NCI-H187 treated with DMSO at 0.1 percent for 48 hours (cell line): ENCODE measurements at places on chromosomes 4 and X.

GRCh38 chr4:137558951-137559350, 26.7 kb upstream of the PCDH18 start:
- DNase-seq: no peak

DNA sequence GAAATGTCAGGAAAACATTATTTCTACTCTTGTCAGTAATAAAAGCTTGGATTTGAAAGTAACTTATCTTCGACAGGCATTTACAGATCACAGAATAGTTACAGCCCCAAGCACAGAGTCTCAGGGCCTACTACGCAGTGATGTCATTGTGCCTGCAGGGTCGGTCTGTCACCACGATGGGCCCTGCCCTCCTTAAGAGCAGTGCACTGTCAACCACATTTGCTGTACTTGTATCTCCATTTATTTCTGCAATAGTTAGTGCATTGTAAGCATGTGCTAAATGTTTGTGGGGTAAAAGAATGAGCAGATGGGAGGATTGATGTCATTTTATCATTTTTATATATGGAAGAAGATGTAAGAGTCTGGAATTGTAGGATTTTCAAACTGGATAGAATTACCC, 13.6 kb upstream of the CCKAR start:
- no peak for DNase-seq

DNA sequence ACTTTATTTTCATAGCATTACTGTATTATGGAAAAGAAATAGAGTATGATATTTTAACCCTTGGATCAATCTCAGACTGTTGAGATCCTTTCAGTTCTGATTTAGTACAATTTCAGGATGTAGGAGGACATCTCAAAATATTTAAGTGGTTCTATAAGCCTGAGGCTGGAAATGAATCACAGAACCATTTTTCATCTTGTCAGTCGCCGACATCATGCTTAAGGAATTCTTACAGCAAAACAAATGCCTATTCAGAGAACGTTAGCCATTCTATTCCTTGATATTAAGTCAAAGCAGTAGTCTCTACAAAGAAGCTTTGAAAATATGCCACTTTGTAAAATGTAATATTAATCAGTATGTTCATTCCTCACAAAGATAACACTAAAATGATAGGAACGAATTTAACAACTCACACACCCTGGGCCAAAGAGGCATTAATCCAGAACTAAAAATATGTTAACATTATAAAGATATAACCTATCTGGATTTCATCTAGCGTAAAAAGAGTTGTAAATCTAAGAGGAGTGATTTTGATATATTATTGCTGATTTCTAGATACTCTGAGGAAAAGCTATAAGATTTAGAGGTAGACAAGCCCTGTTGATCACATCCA, 152.0 kb downstream of the GASK1B start:
- DNase-seq: no peak

DNA sequence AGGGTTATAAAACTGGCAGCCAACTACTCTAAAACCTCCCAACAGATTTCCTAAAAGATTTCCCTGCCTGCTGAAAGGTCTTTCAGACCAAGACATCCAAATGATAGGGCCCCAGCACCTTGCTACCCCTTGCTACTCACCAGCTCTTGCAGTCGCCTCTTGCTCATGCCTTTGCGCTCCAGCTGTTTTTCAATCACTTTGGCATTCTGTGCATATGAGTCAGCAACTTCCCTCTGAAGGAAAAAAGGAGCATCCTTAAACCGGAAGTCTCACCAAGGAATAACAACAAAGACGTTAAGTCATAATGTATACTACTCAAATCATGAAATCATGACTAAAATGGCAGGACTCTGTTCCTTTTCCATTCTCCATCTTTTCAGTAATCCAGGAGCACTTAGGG, 24.0 kb downstream of the STEEP1 start:
- no peak for DNase-seq

GRCh38 chr4:84419201-84419600, 79.9 kb downstream of the NKX6-1 start:
- DNase-seq: no peak

- DNase-seq: no peak
Measured at GRCh38 chr4:75207902-75208301, 275.0 kb downstream of the PARM1 start.

GRCh38 chr4:101411926-101412325, 64.6 kb upstream of the PPP3CA start:
- DNase-seq: no peak

DNA sequence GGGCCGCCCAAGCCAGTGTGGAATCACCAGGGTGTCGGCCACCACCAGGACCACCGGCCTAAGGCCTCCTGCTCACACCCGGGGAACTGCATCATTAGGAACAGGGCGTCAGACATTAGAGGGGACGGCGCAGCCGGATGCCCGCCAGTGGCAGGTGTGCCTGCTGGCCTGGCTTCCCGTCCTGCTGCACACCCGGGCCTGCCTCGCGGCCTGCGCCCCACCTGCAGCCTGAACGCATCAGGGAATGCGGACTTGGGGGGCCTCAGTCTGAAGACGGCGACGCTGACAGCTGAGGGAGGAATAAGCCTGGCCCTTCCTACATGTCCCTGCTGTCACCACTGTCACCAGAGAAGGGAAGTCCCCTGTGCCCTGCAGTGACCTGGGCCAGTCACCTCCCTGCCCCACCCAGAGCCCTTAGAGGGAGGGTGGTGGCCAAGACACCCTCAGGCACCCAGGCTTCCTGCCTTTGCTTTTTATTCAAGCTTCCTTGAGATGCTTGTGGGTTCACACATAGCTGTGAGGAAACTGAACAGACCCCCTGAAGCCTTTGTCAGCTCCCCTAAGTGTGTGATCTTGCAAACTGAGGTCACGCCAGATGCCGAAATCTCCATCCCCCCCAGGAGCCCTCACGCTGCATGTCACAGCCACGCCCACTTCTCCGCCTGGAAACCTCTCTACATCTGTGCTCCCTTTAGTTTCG, 3.2 kb downstream of the DGKQ start:
- DNase-seq: no peak

- no peak for DNase-seq
Measured at GRCh38 chr4:181538431-181538830, 704.8 kb upstream of the TENM3 start.

- no peak for DNase-seq
Measured at GRCh38 chr4:22413471-22413870, 102.4 kb downstream of the ADGRA3 start.

DNA sequence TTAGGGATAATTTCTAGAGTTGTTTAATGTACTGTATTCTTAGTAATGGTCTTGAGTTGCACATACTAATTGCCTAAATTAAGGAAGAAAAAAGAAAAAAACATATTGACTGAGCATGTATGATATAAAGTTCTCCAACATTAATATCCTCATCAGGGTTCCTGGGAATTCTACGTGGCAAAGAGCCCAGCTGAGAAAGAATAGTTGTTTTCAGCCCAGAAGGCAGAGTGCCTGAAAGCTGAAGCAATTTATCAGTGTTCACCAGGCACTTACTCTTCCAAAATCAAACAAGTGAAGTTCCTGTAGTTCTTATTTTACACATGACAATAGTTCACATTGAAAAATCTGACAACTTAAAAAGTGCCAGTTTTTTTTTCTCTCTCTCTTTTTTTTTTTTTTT, 27.7 kb downstream of the YIPF7 start:
- DNase-seq: no peak

GRCh38 chrX:16559206-16559619, 90.7 kb upstream of the S100G start:
- no peak for DNase-seq

DNA sequence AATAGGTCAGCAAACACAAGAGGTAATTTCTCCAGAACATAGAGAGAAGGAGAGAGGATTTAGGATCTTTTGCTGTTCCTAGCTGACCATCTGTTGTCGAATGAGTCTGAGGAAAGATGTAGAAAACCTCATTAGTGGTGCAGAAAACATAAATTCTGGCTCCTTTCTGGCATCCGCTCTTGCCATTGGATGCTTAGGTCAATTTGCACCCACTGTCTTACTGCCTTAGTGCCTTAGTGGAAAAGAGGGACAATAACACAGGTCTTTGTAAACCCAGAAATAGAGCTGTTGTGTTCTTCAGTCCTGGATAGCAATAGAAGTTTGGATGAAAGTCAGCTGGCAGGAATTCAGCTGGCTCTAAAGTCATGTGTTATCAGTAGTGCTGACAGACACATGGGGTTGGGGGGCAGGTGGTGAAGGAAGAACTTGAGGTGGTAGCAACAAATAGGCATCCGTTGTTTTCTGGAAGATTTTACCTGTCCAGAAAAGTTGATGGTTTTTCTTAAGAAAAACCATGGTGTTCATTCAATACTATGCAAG, 78.2 kb downstream of the GLRA2 start:
- DNase-seq: no peak

- DNase-seq: no peak
Measured at GRCh38 chrX:56313308-56313707, 81.2 kb downstream of the KLF8 start.

- DNase-seq: no peak
Measured at GRCh38 chr4:61201961-61202637, 2.0 kb downstream of the ADGRL3 start.

DNA sequence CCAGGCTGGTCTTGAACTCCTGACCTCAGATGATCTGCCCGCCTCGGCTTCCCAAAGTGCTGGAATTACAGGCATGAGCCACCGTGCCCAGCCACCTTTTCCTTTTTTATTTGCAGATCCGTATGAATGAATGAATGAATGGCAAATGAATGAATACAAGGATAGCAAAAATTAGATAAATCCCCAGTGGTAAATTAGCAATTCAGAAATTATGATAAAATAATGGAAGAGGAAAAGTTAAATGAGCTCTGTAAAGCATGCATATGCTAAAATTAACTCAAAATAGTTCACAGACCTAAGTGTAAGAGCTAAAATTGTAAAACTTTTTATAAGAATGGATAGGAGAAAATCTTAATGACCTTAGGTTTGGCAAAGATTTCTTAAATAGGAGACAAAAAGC, 49.8 kb downstream of the SH3KBP1 start:
- no peak for DNase-seq

GRCh38 chr4:4853921-4854648, 5.4 kb upstream of the MSX1 start:
- DNase-seq: no peak

- DNase-seq: no peak
Measured at GRCh38 chr4:153651587-153651986, 32.5 kb upstream of the TLR2 start.

GRCh38 chr4:72843466-72843865, 226.1 kb downstream of the COX18 start:
- no peak for DNase-seq

- no peak for DNase-seq
Measured at GRCh38 chrX:129650821-129651510, 3.8 kb downstream of the APLN start.

DNA sequence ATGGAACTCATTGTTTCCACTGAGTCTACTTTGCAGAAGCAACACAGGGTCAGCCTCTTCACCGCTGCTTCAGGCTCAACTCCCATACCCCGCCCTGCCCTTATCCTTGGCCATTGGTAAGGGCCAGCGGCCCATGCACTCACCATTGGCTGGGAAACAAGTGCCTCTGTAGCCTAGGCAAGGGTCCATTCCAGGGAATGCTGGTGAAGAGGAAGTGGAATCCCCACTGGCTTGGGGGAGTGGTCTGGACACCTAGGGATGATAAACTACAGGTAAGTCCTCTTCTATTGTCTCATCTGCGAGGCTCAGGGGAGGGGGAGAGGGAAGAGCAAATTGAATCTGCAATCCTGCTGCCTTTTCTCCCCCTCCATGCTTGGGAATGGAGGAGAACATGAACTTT, 153.1 kb downstream of the SH3BGRL start:
- no peak for DNase-seq

GRCh38 chr4:113582737-113583136, 178.8 kb downstream of the CAMK2D start:
- no peak for DNase-seq

DNA sequence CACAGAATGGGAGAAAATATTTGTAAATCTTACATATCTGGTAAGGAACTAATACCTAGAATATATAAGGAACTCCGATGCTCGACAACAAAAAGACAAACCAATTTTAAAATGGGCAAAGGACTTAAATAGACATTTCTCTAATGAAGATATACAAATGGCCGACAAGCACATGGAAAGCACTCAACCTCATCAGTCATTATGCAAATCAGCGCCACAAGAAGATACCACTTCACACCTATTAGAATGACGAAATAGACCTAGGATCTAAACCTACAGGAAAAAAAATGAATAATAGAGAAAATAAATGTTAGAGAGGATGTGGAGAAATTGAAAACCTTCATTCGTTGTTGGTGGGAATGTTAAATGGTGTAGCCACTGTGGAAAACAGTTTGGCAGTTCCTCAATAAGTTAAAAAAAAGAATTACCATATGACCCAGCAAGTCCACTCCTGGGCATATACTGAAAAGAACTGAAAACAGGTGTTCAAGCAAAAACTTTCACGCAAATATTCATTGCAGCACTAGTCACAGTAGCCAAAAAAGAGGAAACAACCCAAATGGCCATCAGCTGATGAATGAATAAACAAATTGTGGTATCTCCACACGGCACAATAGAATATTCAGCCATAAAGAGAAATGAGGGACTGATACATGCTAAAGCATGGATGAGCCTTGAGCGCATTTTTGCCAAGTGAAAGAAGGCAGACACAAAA, 57.3 kb upstream of the WDR19 start:
- no peak for DNase-seq

DNA sequence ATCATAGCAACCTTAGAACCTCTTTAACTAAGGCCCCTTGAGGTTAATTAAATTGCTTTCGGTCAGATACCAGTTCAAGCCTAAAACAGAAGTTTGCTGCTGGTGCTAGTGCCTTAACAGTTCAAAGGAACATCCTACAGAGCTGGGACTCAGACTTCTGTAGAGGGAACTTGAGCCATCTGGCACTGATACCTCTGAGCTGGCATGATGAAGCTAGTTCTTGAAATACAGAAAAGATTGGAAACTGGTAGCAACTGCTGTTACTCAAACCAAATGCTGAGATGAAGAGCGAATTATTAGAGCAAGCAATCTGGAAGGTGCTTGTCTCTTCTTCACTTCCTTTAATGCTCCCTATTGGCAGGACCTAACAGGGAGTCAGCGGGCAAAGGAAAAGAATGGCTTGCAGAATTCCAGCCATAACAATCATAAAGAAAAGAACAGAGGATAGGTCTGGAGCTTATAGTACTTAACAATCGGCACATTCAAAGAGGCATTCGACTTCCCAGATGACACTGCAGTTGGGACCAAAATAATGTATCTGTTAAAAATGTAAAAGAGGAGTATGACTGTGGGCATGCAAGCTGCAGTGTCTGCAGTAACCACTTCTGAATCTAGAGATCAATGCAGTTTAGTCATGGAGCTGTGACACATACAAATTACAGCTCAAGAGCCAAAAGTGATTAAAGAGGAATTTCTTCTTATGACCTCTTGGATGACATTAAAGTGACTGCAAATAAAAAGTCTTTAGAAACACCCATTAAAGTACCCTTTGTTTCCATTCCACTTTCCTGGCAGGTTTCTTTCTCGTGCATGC, 298.9 kb downstream of the PDGFC start:
- no peak for DNase-seq

- no peak for DNase-seq
Measured at GRCh38 chrX:769796-770195, 139.2 kb downstream of the SHOX start.

- DNase-seq: no peak
Measured at GRCh38 chrX:69021141-69021960, 143.9 kb downstream of the PJA1 start.
